GOT3 (cell line): ENCODE measurements at places on chromosomes 5 and 9.

- no peak for DNase-seq
Observed at GRCh38 chr5:102853680-102854079, 98.6 kb downstream of the PAM start.

GRCh38 chr9:135144581-135145170 lies 57.2 kb downstream of the OLFM1 start:
- DNase-seq, result no peak

- no peak for DNase-seq
Observed at GRCh38 chr5:134873494-134873893, 677 bp upstream of the TXNDC15 start.

GRCh38 chr9:101201630-101202029 lies 173.1 kb downstream of the PLPPR1 start:
- no peak for DNase-seq

- no peak for DNase-seq
Observed at GRCh38 chr9:129964901-129965734, 77.9 kb downstream of the FNBP1 start.
